ENCODE measurements at places on chromosomes 11 and 22.

DNA sequence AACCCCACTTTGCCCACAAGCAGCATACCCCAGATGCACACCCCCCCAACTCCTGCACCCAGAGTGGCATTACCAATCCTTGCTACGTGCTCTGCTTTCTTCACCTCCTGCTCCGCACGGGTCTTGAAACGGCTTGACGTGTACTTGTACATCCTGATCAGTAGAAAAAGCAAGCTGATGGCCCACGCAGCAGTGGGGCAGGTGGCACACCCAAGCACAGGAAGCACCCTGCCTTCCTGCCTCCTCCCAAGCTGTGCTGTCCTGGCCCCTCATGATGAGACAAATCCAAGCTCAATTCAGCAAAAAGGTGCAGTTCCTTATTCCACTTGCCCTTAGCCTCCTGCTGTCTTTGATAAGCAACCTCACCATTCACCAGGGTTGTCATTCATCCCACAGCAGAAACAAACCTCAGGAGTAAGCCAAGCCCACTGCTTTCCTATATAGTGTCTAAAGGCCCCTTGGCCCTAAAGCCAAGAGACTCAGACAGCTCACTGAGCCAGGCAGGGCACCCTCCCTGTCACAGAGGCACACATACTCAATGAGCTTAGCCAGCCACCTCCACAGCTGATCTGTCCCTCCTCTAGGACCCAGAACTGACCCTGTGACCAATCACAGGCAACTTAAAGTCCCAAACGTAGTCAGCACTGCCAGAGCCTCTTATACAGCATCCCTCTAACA lies 27.8 kb downstream of the MORC2 start:
- DNase-seq: no peak

DNA sequence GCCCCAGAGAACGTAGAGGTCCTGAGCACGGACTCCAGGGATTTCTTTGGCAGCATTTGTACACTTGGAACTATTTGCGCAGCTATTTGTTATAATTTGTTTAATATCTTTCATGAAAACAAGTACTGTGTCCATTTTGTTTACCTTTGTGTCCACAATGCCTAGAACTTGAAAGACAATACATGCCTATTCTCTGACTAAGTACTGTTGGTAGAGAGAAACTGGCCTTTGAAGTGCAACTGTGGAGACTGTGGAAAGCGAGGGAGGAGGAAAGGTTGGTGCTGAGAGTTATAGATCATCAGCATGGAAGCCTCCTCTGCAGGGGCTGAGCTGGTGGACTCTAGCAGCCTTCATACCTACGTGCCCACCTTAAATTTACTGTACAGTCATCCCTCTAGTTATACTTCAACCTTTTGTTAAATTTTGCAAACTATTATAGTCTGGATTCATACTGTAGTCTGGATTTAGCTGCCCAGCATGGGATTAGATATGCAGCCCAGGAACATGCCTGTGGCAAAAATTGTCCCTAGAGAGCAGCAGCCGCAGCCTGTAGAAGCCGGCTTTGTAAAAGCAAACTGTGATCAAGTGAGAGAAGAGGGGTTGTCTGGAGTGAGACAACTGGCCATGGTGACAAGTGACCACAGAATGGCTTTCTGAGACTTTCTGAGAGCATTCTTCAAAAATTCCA lies 24.2 kb upstream of the YAP1 start:
- DNase-seq: no peak

GRCh38 chr22:30541961-30542810 lies 4.4 kb downstream of the SEC14L6 start:
- DNase-seq: peak; percentile 18

DNA sequence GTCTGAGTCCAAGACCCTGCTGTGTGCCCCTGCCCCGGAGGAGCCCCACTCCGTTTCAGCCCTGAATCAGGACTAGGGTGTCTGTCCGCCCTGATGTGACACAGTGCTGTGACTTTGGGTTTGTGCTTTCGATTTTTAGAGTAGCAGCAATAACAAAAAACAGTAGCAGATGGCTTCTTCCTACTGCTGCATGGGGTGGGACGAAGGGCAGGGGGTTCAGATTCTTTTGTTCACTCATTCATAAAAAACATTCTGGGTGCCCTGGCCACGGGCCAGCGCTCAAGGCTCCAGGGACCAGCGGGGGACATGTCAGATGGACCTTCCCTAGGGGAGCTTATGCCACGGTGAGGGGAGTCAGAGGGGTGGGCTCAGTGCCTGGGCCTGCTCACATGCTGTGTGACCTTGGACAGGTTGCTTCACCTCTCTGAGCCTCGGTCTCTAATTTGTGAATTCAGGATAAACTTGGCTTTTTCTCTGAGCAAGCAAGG lies 24.6 kb upstream of the PRR5 start:
- no peak for DNase-seq

DNA sequence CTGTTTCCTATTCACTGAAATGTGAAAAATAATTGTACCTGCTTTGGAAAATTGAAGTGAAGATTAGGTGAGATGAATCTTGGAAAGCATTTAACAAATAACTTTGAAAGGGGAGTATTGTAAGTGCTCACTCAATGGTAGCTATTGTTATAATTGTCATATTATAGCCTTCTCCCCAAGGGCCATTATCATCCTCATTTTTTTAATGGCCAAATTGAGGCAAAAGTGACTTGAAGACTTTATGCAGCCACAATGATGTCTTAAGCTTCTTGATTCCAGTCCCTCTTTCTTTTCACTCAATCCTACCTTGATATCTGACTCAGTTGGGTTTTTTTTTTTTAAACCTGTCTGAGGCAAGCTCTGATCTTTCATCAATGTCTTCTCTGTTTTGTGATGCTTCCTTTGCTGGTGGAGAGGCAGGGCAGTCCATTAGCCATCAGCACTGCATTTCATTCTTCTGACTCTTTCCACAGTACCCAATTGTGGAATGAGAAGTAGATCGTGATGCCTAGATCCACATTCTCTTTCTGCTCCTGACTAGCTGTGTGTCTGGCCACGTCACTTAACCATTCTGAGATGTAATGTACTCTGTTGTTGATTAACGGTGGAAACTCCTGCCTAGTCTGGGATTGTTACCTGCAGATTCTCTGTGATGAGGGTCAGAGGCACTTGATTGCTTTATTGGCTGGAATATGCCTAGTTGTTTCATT lies 101.4 kb downstream of the DBX1 start:
- no peak for DNase-seq

All from midbrain (tissue), 1 donor.